ENCODE measurements at places on chromosomes 2 and 18. TPM values are rescaled to one million over a fixed set of nuclear protein-coding genes. Genes with fewer than 3 reads are reported as not detected.

GRCh38 chr2:5730386-5730785 lies 38.2 kb downstream of the SOX11 start:
- no peak for DNase-seq

GRCh38 chr2:85095094-85095493 lies 38.1 kb upstream of the TCF7L1 start:
- DNase-seq: peak; percentile 37

DNA sequence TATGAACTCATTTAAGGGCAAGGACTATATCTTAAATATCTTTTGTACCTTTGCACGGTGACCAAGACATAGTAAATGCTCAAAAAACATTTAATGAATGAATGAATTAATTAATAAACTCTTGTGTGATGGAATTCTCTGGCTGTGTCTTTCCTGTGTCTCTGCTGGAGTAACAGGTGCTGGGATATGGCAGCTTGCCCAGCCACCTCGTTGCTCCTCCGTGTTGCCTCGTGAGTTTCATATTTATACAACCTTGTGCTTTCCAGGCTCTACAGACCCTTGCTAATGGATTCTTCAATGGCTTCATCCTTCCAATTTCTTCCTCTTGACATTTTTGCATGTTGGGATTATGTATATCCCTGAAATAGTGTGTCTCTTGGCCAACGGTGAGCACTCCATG lies 30.4 kb downstream of the CTAGE1 start:
- no peak for DNase-seq

- peak; percentile 54 for DNase-seq
Measured at GRCh38 chr2:195861821-195862220, 204.8 kb downstream of the SLC39A10 start.

GRCh38 chr2:114729026-114729425 lies 286.6 kb downstream of the DPP10 start:
- DNase-seq: no peak

- DNase-seq: peak; percentile 70
Measured at GRCh38 chr2:11377928-11378545, 33.6 kb upstream of the ROCK2 start.

The FBXO41 gene
- 0.18 TPM for total RNA-seq
